Sigmoid colon (tissue), 7 donors: ENCODE measurements at places on chromosomes 5 and 9. TPM values are rescaled to one million over a fixed set of nuclear protein-coding genes. Genes with fewer than 3 reads are reported as not detected.
A peak's percentile ranks its signal among the peaks of the same experiment; 100 is the strongest.

- no peak for DNase-seq
- H3K36me3 ChIP-seq, result no peaks in the 10 kb centered on the region
- no peak overlapping the region for H3K27ac ChIP-seq
- H3K4me1 ChIP-seq, result peaks cover 26% of the 10 kb centered on the region
- H3K27me3 ChIP-seq, result peaks cover 23% of the 10 kb centered on the region
- H3K4me3 ChIP-seq, result no peak overlapping the region
These were observed 2.4 kb upstream of the AHRR start for GRCh38 chr5:318931-319601.

GRCh38 chr9:126609711-126610388 lies 3.9 kb upstream of the LMX1B start:
- H3K27me3 ChIP-seq, result peaks cover 34% of the 10 kb centered on the region
- no peak overlapping the region for H3K27ac ChIP-seq
- DNase-seq, result no peak
- H3K4me1 ChIP-seq, result peaks cover 42% of the 10 kb centered on the region

- peaks cover 24% of the 10 kb centered on the region for H3K27me3 ChIP-seq
- peak; percentile 82 for DNase-seq
- H3K36me3 ChIP-seq, result no peaks in the 10 kb centered on the region
- H3K4me1 ChIP-seq, result no peaks in the 10 kb centered on the region
- no peak overlapping the region for H3K27ac ChIP-seq
These were observed 22.6 kb upstream of the RAPGEF1 start for GRCh38 chr9:131762356-131762932.

DNA sequence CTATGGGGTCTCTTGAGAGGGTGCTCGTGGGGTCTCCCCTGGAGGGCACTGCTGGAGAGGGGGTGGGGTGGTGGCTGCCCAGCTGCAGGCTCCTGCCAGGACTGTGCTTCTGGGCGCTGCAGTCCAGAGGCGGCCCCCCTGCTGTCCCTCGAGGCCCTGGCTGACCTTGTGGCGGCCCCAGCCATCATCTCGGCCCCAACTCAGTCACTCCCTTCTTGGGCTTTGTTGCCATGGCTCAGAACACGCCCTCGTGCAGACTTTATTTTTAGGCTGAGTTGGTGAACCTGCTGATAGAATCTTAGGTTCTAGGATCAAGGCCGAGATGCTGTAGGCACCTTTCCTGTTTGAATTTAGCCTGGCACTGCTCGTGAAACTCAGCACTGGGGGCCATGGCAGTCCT lies 22.8 kb downstream of the FBXW5 start:
- no peak overlapping the region for H3K4me3 ChIP-seq
- no peaks in the 10 kb centered on the region for H3K27me3 ChIP-seq
- no peak for DNase-seq
- H3K4me1 ChIP-seq, result no peaks in the 10 kb centered on the region
- H3K36me3 ChIP-seq, result peaks cover 34% of the 10 kb centered on the region
- H3K27ac ChIP-seq, result no peak overlapping the region

DNA sequence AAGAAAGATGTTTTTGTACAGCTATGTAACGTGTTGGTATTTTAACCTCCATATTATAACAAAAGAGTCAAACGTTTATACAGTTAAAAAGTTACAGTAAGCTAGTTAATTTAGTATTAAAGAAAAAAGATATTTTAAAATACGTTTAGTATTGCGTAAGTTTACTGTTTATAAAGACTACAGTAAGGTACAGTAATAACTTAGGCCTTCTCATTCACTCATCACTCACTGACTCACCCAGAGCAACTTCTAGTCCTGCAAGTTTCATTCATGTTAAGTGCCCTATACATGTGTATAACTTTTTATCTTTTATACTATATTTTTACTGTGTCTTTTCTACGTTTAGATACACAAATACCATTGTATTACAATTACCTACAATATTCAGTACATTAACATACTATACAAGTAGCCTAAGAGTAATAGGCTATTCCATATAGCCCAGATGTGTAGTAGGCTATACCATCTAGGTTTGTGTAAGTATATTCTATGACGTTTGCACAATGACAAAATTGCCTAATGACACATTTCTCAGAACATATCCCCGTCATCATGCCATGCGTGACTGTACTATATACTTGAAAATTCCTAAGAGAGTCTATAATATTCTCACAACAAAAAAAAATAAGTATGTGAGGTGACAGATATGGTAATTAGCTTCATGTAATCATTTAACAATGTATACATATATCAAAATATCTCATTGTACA lies 33.8 kb downstream of the ERP44 start:
- peaks cover 8% of the 10 kb centered on the region for H3K4me1 ChIP-seq
- no peaks in the 10 kb centered on the region for H3K27me3 ChIP-seq
- H3K27ac ChIP-seq, result no peak overlapping the region
- H3K36me3 ChIP-seq, result no peaks in the 10 kb centered on the region
- no peak for DNase-seq
- H3K4me3 ChIP-seq, result no peak overlapping the region

GRCh38 chr5:171589461-171589860 lies 170.0 kb downstream of the FGF18 start:
- H3K27me3 ChIP-seq, result no peaks in the 10 kb centered on the region
- no peaks in the 10 kb centered on the region for H3K4me1 ChIP-seq
- no peak for DNase-seq
- no peak overlapping the region for H3K27ac ChIP-seq

GRCh38 chr9:70478963-70479641 lies 64.6 kb upstream of the KLF9 start:
- peaks cover 70% of the 10 kb centered on the region for H3K4me1 ChIP-seq
- no peaks in the 10 kb centered on the region for H3K27me3 ChIP-seq
- peak; percentile 92 for DNase-seq
- peak overlapping the region; percentile 94 for H3K27ac ChIP-seq
- no peak overlapping the region for H3K4me3 ChIP-seq

DNA sequence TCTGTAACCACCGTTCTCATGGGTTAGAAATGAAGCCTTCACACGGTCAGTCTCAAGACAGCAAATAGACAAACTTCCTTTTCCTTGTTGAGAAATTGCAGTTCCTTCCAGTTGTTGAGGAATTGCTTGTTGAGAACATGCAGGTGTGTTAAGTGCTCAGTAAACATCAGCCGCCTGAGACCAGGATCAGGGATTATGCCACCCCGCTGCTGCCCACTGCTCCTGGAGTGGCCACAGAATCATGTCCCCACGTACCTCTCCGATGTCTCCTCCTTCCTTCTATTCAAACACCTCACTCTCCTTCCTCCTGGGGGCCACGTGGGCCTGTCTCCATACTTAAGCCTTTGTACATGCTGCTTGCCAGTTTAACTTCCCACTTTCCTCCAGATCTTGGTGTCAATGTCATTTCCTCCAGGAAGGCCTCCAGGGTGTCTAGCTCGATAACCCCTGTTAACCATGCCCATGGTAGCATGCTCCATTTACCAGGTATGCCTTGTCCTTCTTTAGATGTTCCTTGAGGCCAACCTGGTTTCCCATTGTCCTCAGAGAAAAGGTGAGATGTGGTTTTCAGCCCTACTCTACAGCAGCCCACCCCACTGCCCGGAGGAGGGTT lies 33.8 kb upstream of the RPL26L1 start:
- peaks cover 39% of the 10 kb centered on the region for H3K36me3 ChIP-seq
- no peak for DNase-seq
- no peaks in the 10 kb centered on the region for H3K27me3 ChIP-seq
- H3K4me3 ChIP-seq, result no peak overlapping the region
- H3K27ac ChIP-seq, result no peak overlapping the region

- no peaks in the 10 kb centered on the region for H3K36me3 ChIP-seq
- no peaks in the 10 kb centered on the region for H3K27me3 ChIP-seq
- no peaks in the 10 kb centered on the region for H3K4me1 ChIP-seq
- no peak overlapping the region for H3K4me3 ChIP-seq
These were observed 546.1 kb downstream of the NR2F1-AS1 start for GRCh38 chr5:93034621-93035590.

DNA sequence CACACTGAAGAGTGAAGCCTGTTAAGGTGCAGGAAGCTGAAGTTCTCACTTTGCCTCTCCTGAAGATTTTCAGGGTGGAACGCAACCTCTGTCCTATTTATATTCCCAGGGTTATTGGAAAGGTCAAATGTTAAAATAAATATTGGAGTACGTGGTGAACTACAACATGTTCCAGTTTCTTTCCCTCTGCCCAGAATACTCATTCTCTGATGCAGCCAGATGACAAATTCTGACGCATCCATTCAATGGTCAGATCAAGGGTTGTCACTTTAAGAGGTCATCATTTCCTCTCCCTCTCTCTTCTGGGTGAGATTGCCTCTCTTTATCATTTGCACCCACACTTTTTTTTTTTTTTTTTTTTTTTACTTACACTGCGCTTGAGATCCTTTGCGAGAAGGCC lies 277.1 kb downstream of the BRINP1 start:
- no peak for DNase-seq
- no peaks in the 10 kb centered on the region for H3K27me3 ChIP-seq
- no peak overlapping the region for H3K27ac ChIP-seq
- no peak overlapping the region for H3K4me3 ChIP-seq
- H3K4me1 ChIP-seq, result no peaks in the 10 kb centered on the region
- no peaks in the 10 kb centered on the region for H3K36me3 ChIP-seq

DNA sequence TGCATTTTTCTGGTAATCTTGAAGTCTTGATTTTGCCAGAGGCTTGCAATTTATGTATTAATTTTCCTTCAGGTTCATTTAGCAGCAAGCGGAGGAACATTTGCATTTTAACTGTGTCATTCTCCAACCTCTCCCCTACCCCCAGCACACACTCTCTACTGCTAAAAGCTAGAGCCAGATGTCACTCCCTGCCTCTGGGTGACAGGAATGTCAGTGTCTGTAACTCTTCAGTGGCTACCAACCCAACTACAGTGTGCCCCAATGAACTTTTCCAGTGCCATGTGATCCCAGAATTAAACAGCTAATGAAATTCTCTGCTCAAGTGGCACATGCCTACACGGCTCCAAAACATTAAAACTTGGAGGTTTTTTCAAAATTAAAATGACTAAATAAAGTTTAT lies 260.3 kb downstream of the GOLPH3 start:
- H3K27me3 ChIP-seq, result no peaks in the 10 kb centered on the region
- no peak for DNase-seq
- no peak overlapping the region for H3K27ac ChIP-seq
- no peaks in the 10 kb centered on the region for H3K4me1 ChIP-seq

- no peaks in the 10 kb centered on the region for H3K36me3 ChIP-seq
- no peak overlapping the region for H3K4me3 ChIP-seq
- no peaks in the 10 kb centered on the region for H3K27me3 ChIP-seq
- no peak for DNase-seq
These were observed 12.7 kb downstream of the ABLIM3 start for GRCh38 chr5:149153751-149154610.

DNA sequence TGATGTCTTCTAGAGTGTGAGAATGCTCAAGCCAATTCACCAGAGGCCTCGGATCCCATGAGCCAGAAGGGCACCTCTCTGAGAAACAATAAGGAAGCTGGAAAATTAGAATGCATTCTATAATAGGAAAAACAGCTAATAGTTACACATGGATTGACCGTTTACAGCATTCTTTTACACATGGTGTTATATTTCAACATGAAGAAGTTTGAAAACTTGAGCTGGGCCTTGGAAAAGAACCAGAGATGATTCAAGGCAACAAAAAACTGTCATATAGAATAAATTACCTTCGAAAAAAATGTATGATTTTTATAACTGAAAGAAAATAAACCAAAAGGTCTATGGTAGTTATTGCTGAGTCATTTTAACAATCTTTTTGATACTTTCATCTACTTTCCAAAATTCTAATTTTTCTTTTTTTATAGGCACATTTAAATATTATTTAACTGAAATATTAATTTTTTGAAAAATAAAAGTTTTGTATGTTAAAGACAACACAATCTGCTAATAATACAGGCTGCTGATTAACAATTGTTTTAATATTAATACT lies 6.2 kb downstream of the SH3TC2 start:
- H3K36me3 ChIP-seq, result no peaks in the 10 kb centered on the region
- H3K4me3 ChIP-seq, result no peak overlapping the region
- no peaks in the 10 kb centered on the region for H3K27me3 ChIP-seq
- peaks cover 17% of the 10 kb centered on the region for H3K4me1 ChIP-seq

- H3K36me3 ChIP-seq, result peaks cover 36% of the 10 kb centered on the region
- no peak overlapping the region for H3K27ac ChIP-seq
- H3K27me3 ChIP-seq, result no peaks in the 10 kb centered on the region
- peak; percentile 60 for DNase-seq
- no peak overlapping the region for H3K4me3 ChIP-seq
These were observed 33.2 kb upstream of the CSF1R start for GRCh38 chr5:150119421-150120061.

DNA sequence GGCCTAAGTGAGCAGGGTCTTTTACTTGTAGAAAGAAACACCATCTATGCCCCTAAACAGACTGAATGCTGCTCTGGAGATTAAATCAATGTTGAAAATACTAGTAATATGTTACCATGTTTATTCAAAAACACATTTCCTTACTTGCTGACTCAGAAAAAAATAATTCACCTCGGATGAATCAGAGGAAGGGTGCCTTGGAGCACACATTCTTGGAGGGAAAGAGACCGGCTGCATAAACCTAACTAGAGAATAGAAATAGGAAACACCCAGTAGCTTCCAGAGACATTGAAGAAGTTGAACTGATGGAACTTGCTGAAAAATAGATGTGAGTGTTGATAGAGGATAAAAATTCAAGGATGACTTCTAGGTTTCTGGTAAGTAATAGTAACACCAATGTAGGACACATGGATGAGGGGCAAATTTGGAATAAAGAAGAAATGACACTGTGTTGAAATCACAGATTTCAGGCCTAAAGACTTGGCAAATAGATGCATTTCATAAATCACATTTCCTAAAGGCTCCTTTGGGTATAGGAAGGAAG lies 76.9 kb upstream of the MINAR2 start:
- no peak for DNase-seq
- H3K27ac ChIP-seq, result no peak overlapping the region
- H3K4me3 ChIP-seq, result no peak overlapping the region
- no peaks in the 10 kb centered on the region for H3K4me1 ChIP-seq

DNA sequence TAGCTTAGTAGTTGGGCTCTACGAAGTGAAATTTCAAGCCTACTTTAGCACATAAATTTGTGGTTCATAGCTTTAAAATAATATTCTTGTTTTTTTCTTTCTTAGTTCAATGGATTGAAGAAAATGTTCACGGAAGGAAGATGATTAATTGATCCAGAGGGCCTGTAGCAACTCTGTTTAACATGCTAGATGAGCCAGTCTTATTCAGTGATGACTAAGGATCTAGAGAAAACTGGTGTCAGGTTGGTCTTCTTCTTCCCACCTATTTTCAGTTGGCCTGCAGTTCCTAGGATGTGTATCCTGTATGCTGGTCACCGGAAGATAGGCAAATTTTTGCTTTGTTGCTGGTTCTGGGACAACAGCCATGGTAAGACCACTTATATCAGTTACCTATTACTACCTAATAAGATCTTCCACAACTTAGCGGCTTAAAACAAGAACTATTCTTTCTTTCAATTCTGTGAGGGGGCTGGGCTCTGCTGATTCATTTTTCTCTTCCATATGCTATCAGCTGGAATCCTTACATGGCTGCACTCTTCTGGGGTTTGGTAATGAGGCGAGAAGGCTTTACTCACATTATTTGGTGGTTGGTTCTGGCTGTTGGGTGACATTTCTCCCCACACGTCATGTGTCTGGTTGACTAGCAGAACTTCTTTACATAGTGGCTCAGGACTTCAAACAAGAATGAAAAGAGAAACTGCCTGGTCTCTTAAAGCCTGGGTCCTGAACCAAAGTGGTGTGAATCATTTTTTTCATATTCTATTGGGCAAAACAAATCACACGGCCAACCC lies 182.7 kb upstream of the ACTBL2 start:
- no peak overlapping the region for H3K27ac ChIP-seq
- no peak overlapping the region for H3K4me3 ChIP-seq
- no peak for DNase-seq
- no peaks in the 10 kb centered on the region for H3K4me1 ChIP-seq
- H3K27me3 ChIP-seq, result no peaks in the 10 kb centered on the region
- H3K36me3 ChIP-seq, result no peaks in the 10 kb centered on the region

FCN2 gene
- not detected for total RNA-seq

DOCK8 gene
- 9.5 TPM for total RNA-seq

SLC6A19 gene
- not detected for total RNA-seq

TAF11L14 gene
- not detected for total RNA-seq

JAK2 gene
- 29.3 TPM for total RNA-seq

FAM81B gene
- total RNA-seq, result not detected

GLIPR2 gene
- 83.9 TPM for total RNA-seq
